DMS79 (cell line): ENCODE measurements at places on chromosomes 16 and 17.
A peak's percentile ranks its signal among the peaks of the same experiment; 100 is the strongest.

- DNase-seq = no peak
Observed at GRCh38 chr16:12366313-12366712, 389.8 kb downstream of the SNX29 start.

GRCh38 chr16:68289621-68290329 lies 21.0 kb downstream of the SLC7A6OS start:
- DNase-seq = no peak

DNA sequence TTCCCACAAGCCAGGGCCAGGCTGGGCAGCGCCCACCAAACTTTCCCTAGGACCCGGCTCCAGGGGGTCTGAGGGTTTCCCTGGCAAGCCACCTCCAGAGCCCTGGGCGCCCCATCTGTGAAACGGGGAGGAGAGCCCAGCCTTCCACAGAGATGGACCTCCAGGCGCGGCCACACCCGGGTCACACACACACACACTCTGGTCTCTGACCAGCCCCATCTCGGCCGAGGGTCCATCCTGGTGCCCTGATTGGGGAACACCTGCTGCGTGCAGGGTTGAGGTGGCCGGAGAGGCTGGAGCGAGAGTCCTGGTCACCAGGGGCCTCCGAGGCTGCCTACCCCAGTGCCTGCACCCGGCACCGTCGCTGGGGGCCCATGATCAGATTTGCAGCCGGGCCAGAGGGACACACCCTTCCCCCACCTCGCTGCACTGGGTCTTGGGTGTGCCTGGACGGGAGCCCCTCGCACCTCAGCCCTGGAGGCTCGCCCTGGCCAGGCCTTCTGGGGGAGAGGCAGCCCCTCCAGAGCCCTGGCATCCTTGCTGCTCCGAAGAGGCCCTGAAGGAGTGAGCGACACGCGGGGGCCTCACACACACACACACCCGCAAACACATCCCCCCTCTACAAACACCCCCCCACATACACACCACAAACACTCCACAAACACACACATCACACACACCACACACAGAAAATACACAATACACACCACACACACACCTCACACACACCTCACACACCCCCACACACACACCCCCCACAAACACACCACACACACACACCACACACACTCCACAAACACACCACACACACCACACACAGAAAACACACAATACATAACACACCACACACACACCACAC lies 29.7 kb downstream of the SLC25A10 start:
- no peak for DNase-seq

DNA sequence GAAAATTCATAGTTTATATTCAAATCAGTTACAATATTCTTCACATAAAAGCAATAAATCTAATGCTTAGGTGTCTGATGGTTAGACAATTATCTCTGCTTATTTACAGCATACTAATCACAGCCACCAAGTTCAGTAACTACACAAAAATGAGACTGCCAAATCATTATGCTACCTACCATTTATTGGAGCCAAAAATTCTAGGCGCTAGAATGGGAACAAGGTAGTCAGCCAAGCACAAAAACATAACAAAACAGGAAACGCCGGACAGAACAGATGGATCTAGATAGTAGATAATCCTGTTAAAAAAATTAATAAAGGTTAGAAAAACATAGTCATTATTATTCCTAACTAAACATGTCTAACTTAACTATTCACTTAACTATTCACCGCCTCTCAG lies 3.6 kb downstream of the ARL6IP1 start:
- DNase-seq = no peak

- DNase-seq = no peak
Observed at GRCh38 chr17:8781776-8782175, 17.4 kb downstream of the MFSD6L start.

DNA sequence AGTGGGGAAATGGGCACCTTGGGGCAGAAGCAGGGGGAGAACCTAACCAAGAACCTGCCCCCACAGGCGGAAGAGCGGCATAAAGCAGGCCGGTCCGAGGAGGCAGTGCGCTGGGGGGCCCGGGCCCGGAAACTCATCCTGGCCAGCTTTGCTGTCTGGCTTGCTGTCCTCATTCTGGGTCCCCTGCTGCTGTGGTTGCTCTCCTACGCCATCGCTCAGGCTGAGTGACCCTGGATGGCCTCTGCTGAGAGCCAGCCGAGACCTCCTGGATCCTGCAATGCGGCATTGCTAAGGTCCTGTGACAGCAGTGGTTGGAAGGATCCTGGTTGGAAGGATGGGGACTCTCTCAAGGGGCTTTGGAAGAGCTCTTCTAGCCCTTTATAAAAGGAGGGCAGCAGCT lies 4.5 kb upstream of the PHKG2 start:
- no peak for DNase-seq

DNA sequence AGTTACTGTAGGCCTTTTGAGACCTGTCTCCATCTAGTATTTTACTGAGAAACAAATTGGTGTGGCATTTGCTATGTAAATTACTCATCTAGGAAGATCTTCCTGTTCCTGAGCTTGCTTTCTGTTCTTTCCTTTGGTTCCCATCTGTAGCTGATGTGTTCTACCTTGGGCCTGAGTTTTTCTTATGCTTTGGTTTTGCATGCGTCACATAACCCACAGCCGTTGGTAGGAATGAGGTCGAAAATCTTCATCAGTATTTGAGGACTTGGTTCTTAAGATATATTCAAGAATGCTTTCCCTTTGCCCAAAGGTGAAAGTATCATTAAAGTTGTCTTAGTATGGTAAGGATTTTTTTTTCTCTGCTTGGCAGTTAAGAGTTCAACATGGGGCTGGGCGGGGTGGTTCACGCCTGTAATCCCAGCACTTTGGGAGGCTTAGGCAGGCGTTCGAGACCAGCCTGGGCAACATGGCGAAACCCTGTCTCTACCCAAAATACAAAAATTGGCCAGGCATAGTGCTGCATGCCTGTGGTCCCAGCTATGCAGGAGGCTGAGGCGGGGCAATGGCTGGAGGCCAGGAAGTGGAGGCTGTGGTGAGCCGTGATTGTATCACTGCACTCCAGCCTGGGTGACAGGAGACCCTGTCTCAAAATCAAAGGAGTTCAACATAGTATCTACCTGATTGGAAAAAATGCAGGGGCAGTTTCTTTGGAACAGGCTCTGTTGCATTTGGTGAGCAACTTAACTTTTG lies 28.8 kb downstream of the IST1 start:
- no peak for DNase-seq

GRCh38 chr17:82226809-82227628 lies 1.8 kb upstream of the SLC16A3 start:
- DNase-seq = no peak

GRCh38 chr17:57357830-57358430 lies 101.6 kb downstream of the MSI2 start:
- no peak for DNase-seq

GRCh38 chr16:10969615-10970014 lies 25.3 kb downstream of the CLEC16A start:
- no peak for DNase-seq

- DNase-seq = no peak
Observed at GRCh38 chr16:89386306-89387185, 103.8 kb downstream of the ANKRD11 start.

GRCh38 chr17:60153606-60154390 lies 4.0 kb downstream of the CA4 start:
- no peak for DNase-seq

DNA sequence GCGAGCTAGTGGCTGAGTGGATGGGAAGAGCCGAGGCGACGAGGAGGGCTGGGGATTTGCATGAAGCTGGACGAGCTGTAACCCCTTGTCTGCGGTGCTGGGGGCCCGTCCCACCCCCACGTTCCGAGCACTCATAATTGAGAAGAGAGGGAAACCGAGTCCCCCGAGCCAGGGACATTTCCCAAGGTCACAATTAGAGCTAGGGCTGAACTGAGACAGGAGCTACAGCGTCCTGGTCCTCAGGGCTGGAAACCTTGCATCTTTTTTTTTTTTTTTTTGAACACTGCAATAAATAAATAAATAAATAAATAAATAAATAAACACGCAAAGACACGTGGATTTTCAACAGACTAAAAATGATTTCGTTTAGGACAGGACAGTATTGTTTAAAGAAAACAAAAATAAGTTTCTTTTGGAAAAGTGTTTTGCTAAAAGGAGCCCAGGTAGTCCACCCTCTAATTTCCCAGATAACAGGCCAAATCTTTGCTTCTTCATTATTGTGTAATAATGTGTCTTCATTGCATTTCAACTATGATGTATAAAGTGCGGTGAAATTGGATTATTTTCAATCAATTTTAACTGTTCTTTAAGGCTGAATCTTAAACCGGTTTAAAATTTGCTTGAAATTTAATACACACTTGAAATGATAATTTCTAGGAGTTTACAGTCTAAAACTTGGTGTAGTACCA lies 992 bp downstream of the GDPD1 start:
- DNase-seq = no peak

GRCh38 chr16:27235938-27236245 lies 32.6 kb downstream of the KDM8 start:
- DNase-seq = no peak

DNA sequence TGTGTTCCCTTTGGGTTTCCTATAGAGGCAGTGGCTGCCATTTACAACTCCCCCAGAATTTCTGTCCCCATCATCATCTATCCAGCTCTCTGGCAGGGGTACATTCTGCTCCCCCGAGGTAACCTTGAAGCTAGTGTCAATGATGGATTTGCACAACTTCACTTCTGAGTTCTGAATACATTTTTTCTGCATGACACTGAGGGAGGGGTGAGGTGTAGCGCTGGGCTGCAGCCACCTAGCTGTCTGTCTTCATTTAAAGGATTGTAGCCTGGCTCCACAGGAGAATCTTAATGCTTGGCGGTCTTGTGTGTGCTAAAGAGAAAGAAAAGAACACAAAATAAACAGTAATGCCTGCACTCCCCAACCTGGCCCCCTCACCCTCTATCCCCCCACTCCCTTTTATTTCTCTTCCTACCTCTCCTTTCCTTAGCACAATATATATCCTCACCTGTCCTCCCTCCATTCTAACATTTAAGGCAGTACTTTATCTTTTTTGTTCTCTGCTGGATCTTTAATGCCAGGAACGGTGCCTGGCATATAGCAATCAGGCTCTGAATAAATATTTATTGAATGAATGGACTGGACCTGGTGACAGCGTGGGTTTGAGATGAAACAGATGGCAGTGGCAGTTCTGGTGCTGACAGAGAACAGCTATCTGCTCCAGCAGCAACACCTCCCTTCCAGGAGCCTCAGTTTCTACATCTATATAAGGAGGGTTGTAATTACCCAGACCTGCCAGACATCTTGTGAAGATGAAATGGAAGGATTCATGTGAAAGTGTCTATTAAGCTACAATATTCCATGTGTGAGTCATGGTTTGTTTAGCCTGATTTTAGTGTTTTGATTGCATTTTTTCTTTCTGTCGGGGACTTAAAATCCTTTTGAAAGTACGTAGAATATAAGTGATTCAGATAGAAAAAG lies 163.5 kb upstream of the CDH11 start:
- DNase-seq = no peak

- no peak for DNase-seq
Observed at GRCh38 chr16:2212362-2213324, 2.0 kb upstream of the BRICD5 start.

- DNase-seq = no peak
Observed at GRCh38 chr17:67316781-67317180, 49.6 kb downstream of the PSMD12 start.

DNA sequence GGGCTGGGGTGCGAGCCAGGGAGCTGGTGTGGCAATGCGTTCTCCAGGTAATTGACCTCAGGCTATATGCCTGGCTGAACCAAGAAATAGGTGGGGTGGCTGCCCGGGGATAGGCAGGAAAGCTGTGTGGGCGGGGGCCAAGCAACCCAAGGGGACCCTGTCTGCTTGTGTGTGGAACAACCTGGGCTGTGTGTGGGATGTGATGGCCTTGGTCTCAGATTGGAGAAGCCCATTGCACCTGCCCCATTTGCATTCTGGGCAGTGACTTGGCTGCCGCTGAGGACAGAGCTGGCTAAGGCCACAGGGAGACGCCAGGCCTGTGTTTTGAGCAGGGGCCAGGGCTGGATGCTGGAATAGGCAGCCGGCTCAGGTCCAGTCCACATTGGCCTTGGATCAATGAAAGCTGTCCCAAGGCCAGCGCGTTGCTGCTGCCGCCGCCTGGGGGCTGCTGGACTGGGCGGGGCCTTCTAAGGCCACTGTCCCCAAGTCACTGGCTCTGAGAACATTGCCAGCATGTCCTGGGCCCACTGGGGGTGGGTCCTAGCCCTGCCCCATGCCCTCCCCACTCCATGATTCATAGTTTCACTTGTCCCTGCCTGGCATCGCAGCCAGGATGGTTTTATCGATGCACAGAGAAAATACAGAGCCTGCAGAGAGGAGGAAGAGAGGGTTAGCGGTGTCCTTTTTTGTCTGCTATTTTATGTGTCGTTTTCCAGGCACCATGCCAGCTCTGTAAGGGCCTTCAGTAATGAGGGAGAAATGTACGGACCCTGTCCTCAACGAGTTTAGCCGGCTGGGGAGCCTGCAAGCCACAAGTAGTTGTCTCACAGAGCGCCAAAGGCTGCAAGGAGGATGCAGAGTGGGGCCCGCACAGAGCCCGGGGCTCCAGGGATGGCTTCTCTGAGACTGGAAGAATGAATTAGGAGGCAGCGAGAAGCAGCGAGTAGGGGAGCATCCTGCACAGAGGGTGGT lies 43.9 kb downstream of the NKD1 start:
- no peak for DNase-seq

DNA sequence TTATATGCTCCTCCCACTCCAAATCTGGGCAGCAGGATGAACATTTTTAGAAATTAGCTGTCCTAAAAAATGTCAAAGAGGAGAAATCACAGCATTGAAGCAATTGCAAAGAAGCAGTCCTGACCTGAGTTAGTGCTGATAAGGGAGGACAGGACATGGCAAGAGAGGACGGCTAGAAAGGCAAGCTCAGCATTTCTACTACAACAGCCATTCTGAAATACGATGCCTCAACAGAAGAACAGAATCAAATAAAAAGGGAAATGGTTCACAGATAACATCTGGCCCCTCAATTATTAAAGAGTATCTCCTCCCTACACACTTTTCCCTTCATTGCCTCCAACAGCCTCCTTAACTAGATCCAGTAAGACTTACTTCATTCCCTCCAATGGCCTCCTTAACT lies 18.3 kb downstream of the VPS53 start:
- no peak for DNase-seq

DNA sequence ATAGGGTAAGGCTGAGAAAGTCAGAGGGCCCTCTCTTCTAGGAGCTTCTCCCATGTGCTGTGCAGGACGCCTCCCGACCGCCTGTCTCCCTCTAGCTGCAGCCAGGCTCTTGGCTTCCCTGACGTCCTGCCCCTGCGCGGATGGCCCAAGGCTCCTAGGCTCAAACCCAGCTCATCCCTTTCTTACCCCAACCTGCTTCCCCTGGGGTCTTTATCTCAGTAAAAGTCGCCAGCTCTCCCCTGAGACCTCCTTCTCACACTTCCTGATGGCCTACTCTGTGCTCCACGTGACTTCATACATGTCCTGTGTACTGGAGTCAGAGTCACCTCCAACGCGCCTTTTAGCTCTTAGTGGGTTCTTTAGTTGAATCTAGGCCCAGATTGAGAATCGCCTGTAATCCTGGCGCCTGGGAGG lies 1.1 kb upstream of the ZNF747 start:
- peak; percentile 31 for DNase-seq
